ENCODE measurements at places on chromosomes 3 and 15.

- DNase-seq = no peak
Measured at GRCh38 chr3:95154766-95155165, 1091.9 kb downstream of the NSUN3 start.

GRCh38 chr3:132594498-132594897, 2.6 kb upstream of the ACKR4 start:
- DNase-seq = no peak

- no peak for DNase-seq
Measured at GRCh38 chr3:127038923-127039581, 56.1 kb downstream of the PLXNA1 start.

DNA sequence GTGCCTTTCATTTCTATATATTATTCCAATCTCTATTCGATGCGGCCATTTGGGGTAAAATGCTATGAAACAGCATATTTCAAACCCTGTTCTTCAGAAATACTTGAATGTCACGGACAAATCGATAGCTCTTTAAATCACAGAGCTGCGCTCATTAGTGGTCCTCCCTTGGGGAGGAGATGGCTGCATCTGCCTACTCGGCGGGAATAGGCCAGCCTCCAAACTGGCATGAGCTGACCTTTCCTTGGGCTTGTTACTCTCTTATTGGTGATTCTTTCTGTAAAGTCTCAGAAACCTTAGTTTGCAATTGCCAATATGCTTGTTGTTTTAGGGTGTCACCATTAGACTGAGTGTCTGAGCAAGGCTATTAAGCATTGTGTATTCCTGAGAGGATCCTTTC, 120.9 kb downstream of the BDH1 start:
- DNase-seq = no peak

GRCh38 chr3:69182588-69183316, 60.4 kb upstream of the LMOD3 start:
- no peak for DNase-seq

- DNase-seq = no peak
Measured at GRCh38 chr3:172115059-172115458, 75.7 kb downstream of the FNDC3B start.

- no peak for DNase-seq
Measured at GRCh38 chr15:62035256-62035924, 24.9 kb downstream of the VPS13C start.

DNA sequence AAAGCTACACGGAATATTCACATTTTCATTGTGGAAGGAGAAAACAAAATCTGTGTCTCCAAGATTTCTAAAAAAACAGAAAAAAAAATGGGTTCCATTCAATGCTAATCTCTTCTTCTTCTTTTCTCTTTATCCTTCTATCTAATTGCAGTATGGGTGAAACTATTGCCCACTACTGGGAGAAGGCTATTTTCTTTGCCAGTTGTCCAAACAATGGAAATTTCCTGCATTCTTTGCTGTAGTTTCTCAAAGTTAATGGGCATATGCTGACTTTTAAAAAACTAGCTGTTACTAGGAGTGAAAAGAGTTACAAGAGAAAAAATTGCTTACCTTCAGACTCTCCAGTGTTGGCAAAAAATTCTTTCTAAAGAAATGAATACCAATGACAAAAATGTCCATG, 179.3 kb upstream of the ANKRD28 start:
- no peak for DNase-seq

- no peak for DNase-seq
Measured at GRCh38 chr3:138496436-138496835, 62.0 kb downstream of the ESYT3 start.

Data from stimulated activated naive CD8-positive, alpha-beta T cell treated with anti-CD3 and anti-CD28 coated beads, Interleukin-15, amount 100 ng/mL, for 72 hours (primary cell).